ENCODE measurements at places on chromosomes 6 and 20. TPM values are rescaled to one million over a fixed set of nuclear protein-coding genes. Genes with fewer than 3 reads are reported as not detected.

- no peak for DNase-seq
Measured at GRCh38 chr20:33964441-33964840, 29.3 kb upstream of the RALY start.

TAAR9 gene
- total RNA-seq: not detected

- peak; percentile 95 for DNase-seq
Measured at GRCh38 chr20:47358672-47359529, 2.4 kb upstream of the ZMYND8 start.

DNA sequence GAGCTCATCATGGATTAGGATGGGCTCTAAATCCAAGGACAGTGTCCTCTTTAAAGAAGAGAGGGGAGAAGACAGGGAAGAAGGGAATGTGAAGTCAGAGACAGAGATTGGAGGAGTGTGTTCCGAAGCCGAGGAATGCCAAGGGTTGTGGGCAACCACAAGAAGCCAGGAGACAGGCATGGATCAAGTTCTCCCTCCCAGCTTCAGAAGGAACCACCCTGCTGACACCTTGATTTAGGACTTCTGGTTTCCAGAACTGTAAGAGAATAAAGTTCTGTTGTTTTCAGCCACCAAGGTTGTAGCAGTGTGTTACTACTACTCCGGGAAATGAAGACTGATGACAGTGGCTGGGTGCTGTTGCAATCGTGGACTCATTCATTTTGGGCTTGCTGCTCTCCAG is 120.1 kb downstream of the RPS12 start:
- DNase-seq: no peak

GRCh38 chr20:34110745-34111641 is 1.1 kb downstream of the EIF2S2 start:
- DNase-seq: no peak

GRCh38 chr6:145352382-145353080 is 382.8 kb downstream of the EPM2A start:
- DNase-seq: no peak

NCOA6 gene
- 19.6 TPM for total RNA-seq

- peak; percentile 68 for DNase-seq
Measured at GRCh38 chr6:136290410-136291010, 864 bp upstream of the BCLAF1 start.

DNA sequence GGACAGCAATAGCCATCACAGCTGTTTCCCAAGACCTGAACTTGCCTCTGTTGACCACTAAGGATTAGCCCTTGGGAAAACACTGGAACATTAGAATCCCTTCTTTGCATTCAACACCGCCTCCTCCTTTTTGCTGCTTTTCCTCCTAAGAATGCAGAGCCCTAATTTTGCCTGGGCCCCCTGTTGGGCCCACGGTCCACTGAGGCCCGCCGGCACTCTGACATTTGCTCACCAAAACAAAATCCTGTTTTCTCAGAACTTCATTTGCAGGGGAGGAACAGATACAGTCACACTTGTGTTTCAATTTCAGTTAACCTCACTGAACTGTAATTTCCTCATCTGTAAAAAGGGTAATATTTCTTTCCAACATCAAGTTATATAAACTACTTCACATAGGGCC is 116.0 kb upstream of the JARID2 start:
- no peak for DNase-seq

- peak; percentile 53 for DNase-seq
Measured at GRCh38 chr20:36461600-36462439, 79.5 kb upstream of the MYL9 start.

TMEM217 gene
- 0.50 TPM for total RNA-seq

DNA sequence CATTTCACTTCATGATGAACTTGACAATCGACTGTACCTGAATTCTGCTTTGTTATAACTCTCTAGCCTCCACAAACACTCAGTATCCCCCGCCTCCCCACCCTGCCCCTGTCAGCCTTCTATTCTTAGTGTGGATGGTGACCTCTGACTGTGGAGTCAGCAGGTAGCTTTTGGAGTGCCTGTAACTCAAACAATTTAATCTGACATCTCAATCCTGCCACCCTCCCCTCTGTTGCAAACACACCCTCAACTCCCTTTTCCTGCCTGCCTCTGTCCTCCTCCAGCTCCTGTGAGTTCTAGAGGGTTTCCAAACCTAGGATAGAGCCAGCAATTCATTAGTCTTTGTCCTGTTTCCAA is 20.3 kb downstream of the DAAM2 start:
- no peak for DNase-seq

- DNase-seq: no peak
Measured at GRCh38 chr6:161439093-161439492, 165.2 kb upstream of the AGPAT4 start.

DNA sequence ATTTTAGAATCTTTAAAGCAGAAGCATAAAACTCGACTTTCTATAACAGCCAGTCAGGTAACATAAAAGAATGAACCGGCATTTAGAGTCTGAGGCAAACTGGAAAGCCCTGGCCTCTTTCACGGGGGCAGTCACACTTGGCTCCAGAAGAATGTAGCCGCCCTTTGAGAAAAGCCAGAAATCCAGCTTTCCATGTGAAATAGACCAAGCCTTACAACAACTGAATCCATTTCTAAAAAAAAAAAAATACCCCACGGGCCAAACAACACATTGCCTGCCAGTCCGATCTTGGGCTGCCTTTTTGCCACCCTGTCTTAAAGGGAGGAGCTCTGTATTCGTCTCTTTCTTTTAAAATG is 252.9 kb upstream of the TAB2 start:
- no peak for DNase-seq

DNA sequence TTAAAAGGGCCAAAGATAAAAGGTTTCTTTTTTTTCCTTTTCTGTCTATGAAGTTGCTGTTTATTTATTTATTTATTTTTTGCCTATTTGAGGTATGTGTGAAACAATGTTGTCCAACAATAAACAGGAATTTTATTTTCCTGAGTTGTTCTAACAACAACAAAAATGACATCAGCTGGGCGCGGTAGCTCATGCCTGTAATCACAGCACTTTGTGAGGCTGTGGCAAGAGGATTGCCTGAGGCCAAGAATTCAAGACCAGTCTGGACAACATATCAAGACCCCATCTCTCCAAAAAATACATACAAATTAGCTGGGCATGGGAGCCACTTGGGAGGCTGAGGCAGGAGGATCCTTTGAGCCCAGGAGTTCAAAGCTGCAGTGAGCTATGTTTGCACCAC is 44.1 kb downstream of the MGME1 start:
- no peak for DNase-seq

- no peak for DNase-seq
Measured at GRCh38 chr6:111517965-111518364, 34.9 kb upstream of the REV3L start.

DNA sequence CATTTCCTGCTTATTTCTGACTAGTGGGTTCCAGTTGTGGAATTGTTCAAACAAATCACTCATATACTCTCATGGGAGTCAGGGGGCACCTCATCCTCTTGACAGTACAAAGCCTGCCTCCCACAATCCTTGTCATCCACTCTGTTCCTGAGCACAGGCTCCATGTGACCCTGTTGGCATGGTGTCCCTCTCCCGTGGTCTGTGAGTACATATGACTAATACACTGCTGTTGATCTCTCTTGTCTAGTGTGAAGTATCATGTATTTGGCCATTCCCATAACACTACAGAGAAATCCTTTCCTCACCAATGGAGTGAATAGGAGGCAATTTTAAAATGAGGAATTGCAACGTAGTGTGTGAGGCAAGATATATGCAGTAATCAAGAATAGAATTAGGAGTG is 185.3 kb downstream of the OGFRL1 start:
- no peak for DNase-seq

- no peak for DNase-seq
Measured at GRCh38 chr20:22815603-22816315, 219.4 kb upstream of the SSTR4 start.

FNDC11 gene
- total RNA-seq: 12.1 TPM

PBOV1 gene
- not detected for total RNA-seq

- no peak for DNase-seq
Measured at GRCh38 chr6:160190973-160191372, 67.6 kb downstream of the SLC22A2 start.

GRCh38 chr6:7433121-7433617 is 43.6 kb downstream of the RIOK1 start:
- DNase-seq: no peak

- DNase-seq: no peak
Measured at GRCh38 chr20:3739054-3739925, 6.8 kb downstream of the HSPA12B start.

DNA sequence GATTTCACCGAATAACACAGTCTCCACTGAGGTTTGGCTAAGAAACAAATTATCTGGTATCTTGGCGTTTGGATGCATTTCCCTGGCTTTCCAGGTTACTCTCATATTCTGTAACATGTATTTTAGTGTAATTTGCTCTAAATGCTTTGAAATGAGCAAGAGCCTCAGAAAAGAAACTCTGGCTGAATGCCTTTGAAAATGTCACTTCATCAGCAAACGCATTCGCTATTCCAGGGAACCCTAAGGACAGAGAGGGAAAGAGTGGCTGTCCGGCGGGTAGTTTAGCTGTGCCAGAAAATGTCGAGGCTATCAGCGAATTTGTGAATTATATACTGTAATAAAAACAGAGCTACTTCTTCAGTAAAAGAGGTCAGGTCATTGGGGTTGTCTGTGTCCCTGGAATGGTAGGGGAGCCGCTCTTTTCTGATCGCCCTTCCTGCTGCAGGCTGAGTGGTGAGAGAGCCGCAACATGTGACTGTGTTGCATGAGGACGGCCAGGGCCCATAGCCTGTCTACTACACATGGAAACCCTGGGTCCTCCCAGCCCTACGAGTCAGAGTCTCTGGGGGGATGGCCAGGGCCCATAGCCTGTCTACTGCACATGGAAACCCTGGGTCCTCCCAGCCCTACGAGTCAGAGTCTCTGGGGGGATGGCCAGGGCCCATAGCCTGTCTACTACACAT is 57.3 kb downstream of the SMOC2 start:
- no peak for DNase-seq

- no peak for DNase-seq
Measured at GRCh38 chr6:110037726-110038295, 59.7 kb downstream of the GPR6 start.

DNA sequence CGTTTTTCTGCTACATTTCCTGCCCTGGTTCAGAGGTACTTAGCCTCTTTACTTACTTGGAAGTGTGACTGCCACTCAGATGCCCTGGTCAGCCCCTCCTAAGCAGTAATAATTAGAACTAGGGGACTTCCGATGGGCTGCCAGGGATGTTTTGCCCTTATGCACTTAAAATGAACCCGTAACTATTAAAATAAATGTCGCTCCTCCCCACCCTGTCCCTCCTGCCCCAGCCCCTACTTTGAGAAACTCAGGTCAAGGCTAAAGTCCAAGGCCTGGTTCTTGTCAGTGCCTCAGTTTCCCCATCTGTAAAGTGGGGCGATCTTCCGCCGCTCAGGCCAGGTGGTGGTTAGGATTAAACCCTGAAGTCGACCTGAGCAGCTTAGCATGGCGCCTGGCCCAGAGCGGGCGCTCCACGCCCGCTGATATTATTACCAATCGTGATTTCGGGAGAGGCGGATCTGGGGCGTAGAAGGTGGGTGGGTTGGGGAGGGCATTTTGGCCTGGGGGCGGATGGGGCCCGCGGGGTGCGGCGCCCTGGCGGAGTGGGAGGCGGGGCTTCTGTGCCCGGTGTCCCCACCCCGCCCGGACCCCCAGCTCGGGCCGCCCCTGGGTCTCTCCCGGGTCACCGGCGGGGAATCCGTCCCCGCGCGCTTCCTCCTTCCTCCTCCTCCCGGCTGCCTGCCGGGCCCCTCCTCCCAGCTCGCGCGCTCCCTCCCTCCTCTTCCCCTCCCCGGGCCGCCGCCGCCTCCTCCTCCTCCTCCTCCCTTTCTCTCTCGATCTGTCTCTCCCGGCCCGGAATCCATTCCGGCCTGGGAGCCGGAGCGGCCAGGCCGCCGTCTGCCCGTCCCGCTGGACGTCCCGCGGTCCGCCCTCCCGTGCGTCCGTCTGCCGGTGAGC is at the start of gene SRC:
Gene SRC (plus strand): TSS at position 802 of the 897 bp plus-strand sequence. CDS start 38,014 bp downstream, outside the sequence.
- DNase-seq: peak; percentile 84

- no peak for DNase-seq
Measured at GRCh38 chr6:133590814-133591213, 298.1 kb upstream of the TCF21 start.

DNA sequence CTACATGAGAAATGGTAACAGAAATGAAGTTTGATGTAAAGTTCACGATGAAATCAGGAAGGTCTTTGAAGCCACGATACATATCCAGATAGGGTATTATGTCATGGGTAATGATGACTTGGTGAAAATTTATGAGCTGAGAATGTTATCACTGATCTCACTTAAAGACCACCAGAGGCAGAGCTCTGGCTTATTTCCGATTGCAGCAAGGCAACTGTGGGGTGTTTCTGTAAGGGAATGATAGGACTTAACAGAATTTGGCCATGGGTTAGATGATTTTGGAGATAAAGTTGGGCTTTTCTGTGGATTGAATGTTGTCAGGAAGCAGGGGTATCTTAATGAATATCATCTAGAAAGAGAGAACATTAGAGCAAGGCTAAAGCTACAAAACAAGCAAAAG is 508.4 kb downstream of the HDGFL1 start:
- DNase-seq: no peak

DNA sequence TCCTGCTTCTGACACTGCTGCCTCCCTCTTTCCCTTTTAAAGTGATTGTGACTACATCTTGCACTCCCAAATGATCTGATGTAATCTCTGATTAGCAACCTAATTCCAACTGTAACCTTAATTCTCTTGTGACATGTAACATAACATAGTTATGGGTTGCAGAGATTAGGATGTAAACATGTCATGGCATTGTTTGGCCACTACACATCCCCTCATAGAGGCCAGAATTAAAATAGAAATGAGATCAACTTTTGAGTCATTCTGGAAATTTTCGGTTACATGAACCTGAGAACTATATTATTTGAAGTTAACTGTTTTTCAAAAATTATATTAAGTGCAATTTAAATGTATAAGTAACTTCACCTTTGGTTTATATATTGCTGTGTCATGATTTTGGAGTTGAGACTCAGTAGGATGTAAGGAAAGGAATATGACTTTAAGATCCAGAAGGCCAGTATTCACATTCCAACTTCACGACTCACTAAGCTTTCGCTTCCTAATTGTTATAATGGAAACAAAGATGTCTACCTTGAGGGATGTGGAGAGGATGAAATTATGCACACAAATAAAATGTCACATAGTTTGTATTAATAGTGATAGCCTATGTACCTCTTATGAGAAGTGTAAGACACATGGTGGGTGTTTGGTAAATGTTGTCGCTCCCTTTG is 611.9 kb upstream of the MAP3K7 start:
- DNase-seq: no peak

DNA sequence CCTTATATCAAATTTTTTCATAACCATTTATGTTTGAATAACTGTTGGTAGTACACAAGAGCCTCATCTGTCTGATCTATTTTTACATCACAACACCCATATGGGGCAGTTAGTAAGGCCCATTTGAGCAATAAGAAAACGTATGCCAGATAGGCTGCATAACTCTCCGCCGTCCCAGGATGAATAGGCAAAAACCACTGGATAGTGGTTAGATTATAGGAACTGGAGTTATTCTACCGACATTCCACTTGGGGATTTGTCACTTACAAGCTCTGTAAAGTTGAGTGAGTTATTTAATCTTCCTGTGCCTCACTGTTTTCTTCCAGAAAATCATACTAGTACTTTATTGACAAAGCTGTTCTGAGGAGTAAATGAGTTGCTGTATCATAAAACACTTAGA is 881.9 kb downstream of the QKI start:
- no peak for DNase-seq

HUS1B gene
- total RNA-seq: 0.36 TPM

All from prostate gland (tissue), 2 donors.